ENCODE measurements at places on chromosomes 1 and 21.
A peak's percentile ranks its signal among the peaks of the same experiment; 100 is the strongest.

GRCh38 chr1:28501925-28502324 is 3.9 kb upstream of the RCC1 start:
- DNase-seq = no peak

- no peak for DNase-seq
Observed at GRCh38 chr21:34846601-34847112, 177.9 kb downstream of the CLIC6 start.

DNA sequence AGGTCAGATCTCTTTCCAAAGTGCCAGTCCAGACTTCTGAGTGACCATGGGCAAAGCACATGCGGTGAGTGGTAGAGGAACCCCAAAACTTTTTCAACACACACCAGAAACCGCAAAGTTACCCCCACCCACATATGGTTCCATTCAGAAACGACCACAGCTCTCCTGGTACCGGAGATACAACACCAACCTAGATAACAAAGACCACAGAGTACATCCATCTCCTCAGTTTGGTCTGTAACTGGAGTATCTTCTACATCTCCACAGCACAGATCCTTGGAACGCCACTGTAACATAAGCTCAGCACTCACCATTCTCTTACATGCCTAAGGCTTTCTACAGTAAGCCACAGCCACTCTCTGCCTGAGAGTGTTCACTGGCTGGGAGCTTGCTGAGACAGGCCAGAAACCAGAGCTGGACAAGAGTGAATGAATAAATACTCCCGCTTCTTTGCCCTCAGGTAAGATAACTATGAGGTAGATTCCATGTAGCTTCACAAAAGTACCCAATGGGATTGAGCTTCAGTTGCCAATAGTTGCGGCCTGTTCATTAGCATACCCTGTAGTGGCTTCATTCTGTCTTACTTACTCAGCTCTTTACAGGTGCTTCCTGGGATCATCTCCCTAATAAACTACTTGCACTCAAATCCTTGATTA is 81.8 kb downstream of the SMYD3 start:
- no peak for DNase-seq

DNA sequence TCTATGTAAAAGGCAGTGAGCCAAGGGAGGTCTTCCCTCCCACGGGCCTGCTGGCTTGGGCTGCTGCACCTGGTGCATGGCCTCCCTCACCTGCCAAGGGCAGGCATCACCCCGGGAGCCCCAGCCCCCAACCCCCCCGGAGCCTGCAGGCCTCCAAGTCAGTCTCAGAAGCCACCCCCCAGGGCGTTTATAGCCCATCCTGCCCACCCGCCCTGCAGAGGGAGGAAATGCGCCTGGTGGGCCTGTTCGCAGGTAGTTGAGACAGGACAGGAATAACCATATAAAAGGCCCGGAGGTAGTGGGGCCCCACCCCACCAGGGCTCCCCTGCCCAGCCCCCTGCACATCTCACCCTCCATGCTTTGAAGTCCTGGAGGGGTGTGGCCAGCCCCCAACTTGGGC is 18.2 kb upstream of the ARF1 start:
- DNase-seq = no peak

- no peak for DNase-seq
Observed at GRCh38 chr21:38350684-38351083, 93.9 kb downstream of the KCNJ15 start.

GRCh38 chr1:61523893-61524605 is 200.9 kb downstream of the TM2D1 start:
- DNase-seq = no peak

- no peak for DNase-seq
Observed at GRCh38 chr1:81873946-81874345, 73.2 kb downstream of the ADGRL2 start.

GRCh38 chr1:46394872-46395465 is 852 bp downstream of the FAAH start:
- DNase-seq = no peak

GRCh38 chr1:229303855-229304254 is 32.9 kb downstream of the RAB4A start:
- no peak for DNase-seq

GRCh38 chr1:90200646-90201205 is 205.8 kb downstream of the ZNF326 start:
- DNase-seq = no peak

GRCh38 chr1:219317762-219318353 is 144.2 kb downstream of the LYPLAL1 start:
- no peak for DNase-seq

- DNase-seq = no peak
Observed at GRCh38 chr1:106502659-106503058, 553.8 kb upstream of the PRMT6 start.

GRCh38 chr1:53272349-53272748 is 34.0 kb upstream of the MAGOH start:
- DNase-seq = no peak

DNA sequence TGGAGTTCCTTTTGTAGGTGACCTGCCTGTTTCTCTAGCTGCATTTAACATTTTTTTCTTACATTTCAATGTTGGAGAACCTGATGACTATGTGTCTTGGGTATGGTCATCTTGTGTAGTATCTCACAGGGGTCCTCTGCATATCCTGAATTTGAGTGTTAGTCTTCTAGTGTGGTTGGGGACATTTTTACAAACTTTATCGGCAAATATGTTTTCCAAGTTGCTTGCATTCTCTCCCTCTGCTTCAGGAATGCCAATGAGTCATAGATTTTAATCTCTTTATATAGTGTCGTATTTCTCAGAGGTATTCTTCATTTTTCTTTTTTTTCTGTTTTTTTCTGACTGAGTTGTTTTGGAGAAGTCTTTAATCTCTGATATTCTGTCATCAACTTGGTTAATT is 684.0 kb downstream of the NCAM2 start:
- no peak for DNase-seq

DNA sequence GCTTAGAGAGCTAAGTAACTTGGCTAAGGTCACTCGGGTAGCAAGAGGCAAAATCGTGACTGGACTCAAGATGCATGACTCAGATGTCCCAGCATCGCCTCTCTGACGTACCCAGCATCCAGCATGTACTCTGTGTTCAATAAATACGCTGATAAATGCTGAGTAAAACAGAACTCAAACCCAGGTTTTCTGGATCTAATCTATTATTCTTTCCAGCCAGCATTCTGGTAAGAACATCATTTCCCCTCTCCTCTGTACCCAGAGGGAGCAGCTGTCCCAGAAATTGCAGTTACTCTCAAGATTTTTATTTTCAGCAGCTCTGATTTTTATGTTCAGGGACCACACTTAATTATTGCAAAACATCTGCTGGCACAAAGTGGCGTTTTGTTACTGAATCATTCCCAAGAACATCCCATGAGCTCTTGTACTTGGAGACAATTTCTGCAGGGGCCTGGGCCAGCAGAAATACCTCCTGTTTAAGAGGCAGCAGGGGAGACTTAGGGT is 249.0 kb downstream of the PRDM2 start:
- DNase-seq = no peak

DNA sequence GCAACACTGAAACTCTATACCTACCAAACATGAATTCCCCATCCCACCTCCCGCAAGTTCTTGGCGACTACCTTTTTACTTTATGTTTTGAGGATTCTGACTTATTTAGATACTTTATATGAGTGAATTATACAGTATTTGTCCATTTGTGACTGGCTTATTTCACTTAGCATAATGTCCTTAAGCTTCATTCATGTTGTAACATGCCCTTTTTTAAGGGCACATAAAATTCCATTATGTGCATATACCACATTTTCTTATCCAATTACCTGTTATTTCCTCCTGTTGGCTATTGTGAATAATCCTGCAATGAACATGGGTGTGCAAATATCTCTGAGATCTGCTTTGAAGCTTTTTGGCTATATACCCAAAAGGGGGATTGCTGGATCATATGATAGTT is 22.0 kb upstream of the CHIT1 start:
- no peak for DNase-seq

- no peak for DNase-seq
Observed at GRCh38 chr1:230148126-230148652, 81.2 kb downstream of the GALNT2 start.

DNA sequence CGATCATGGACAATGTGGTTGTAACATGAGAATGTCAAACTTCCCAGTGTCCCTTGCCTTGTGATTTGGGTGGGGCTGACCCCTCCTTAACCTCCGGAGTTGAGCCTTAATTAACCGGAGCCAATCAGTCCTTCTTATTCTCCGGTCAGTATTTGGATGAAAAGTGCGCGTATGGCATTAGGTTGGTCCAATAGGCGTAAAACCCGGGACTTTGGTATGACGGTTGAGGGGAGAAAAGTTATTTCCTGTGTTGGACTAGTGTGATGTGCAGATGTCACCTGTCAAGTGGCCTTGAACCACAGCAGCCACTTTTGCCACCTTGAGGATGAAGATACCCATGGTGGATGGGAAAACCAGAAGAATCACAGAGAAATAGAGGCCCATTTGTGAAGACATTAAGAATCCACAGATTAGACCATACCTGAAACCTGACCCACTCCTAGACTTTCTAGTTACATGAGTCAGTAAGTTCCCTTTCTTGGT is 5.1 kb downstream of the PAFAH2 start:
- no peak for DNase-seq

DNA sequence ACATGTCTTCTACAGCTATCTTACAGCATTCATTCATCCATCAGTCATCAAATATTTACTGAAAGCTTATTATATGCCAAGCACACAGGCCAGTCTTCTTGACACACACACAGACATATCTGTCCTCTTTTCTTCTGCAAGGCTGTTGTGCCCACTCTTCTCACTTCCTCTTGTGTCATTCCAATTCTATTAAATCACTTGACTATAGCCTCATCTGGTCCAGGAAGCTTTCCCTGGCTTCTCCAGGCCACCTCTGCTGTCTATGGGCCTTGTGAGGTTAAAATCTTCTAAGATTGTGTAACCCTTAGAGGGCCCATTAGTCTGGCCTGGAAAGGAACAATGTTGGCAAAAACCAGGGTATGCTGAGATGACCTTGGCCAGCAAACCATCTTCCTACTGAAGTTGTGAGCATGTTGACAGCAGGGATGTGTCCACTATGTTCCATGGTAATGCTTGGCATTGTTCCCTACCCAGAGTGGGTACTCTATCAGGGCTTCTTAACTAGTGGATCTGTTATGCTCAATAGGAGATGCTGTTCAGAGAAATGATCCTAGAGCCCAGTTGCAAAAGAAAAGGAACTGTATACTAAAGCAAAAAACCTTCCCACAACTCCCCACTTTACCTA is 5.3 kb downstream of the TRAF3IP3 start:
- DNase-seq = no peak

GRCh38 chr1:59685666-59686065 is 129.1 kb upstream of the HOOK1 start:
- no peak for DNase-seq

DNA sequence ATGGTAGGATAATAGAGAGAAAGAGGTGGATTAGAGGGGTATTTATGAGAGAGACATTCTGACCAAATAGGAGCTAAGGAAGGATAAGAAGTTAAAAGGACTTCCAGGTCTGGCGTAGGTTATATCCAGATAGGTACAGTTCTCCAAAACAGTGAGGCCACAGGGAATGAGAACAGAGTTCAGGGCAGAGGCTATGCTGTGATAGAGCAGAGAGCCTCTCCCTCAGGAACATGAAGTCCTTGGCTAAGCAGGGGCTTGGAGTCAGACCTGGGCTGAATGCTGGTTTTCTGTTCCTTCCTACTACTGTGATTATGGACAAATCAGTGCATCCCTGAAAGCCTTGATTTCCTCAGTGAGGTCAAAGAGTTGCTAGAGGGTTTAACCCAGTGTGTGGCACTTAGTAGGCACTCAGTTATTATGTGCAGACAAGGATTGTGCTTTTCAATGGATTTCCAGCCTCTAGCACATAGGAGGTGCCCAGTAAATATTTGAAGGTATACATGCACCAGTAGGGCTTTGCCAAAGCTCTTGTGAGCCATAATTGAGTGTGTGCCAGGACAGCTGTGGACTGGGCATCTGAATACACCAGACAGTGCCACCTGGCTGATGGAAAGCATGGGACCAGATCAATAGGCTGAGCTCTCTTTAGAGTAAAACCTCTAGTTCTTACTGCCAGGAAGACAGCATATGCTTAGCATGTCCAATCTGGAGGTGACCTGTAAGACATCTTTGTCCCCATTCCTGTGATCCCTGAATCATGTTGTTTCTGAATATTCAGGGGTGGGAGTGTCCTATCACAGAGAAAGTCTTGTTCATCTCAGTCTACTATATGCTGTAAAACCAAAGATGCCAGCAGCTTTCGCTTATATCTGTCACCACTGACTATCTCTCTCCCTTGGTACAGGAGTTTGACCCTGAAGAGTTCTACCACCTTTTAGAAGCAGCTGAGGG is 111.1 kb downstream of the PIK3R3 start:
- DNase-seq = no peak

GRCh38 chr1:26468911-26469310 is 3.3 kb upstream of the HMGN2 start:
- no peak for DNase-seq

DNA sequence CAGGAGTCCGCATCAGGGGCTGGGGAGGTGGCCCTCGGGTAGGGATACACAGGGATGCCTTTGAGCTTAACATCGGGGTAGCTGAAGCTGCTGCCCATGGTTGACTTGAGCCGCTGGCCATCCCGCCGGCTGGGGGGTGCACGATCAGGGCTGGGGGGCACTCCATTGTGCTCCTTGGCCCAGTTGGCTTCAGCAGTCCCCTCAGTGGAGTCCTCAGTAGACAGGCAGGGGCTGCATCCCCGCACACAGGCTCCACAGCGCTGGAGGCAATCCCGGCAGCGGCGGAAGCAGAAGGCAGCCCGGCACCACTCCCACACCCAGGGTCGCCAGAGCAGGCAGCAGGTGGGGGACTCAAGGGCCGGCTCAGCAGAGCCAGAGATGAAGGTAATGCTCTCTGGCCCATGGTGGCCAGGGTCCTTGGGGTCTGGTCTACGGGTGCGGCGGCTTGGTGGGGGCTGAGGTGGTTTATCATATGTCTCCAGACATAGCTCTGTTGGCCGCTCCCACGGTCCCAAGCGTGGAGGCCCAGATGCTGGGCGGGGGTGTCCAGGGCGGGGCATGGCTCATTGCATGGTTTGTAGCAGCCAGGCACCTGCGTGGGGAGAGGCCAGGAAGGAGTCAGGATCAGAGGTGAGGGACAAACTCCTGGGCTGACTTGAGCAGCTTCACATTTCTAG is 8.3 kb downstream of the KDF1 start:
- DNase-seq = no peak

- peak; percentile 34 for DNase-seq
Observed at GRCh38 chr1:58883888-58884482, 100.1 kb upstream of the JUN start.

DNA sequence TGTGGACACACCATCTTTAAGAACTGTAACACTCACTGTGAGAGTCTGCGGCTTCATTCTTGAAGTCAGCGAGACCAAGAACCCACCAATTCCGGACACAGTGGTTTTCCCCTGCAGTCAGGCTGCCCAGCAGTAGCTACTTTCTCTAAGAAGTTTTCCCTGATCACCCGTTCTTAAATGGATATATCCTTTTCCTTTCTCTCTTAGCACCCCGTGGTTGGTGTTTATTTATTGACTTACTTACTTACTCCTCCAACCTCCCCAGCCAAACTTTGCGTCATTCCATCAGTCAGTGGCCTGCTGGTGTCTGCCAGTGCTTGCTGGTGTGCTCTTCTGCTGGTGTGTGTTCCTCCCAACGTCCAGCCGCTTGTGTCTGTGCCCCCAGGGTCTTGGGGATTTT is 264.8 kb downstream of the GPR52 start:
- no peak for DNase-seq

GRCh38 chr1:28087614-28088167 is 719 bp downstream of the EYA3 start:
- no peak for DNase-seq

GRCh38 chr1:161905269-161905884 is 118.3 kb downstream of the OLFML2B start:
- peak; percentile 4 for DNase-seq

Data from large intestine (tissue), 12 donors.